SJSA1 (cell line): ENCODE measurements at places on chromosomes 7 and 10. TPM values are rescaled to one million over a fixed set of nuclear protein-coding genes. Genes with fewer than 3 reads are reported as not detected.

CDK1 gene
- total RNA-seq = 255 and 302 TPM in 2 replicates

UROS gene
- total RNA-seq = 93.6 and 136 TPM in 2 replicates

RABGEF1 gene
- total RNA-seq = 23.3 and 34.2 TPM in 2 replicates

SSMEM1 gene
- not detected in 2 replicates for total RNA-seq

MEIG1 gene
- not detected in 2 replicates for total RNA-seq

SH2B2 gene
- total RNA-seq = 62.6 and 83.1 TPM in 2 replicates

JAKMIP3 gene
- 0.16 and 0.75 TPM in 2 replicates for total RNA-seq

TMUB1 gene
- total RNA-seq = 32.5 and 34.5 TPM in 2 replicates

ANXA8L1 gene
- 0.16 TPM in 1 of 2 replicates, not detected in the other for total RNA-seq

MMS19 gene
- 60.5 and 71.3 TPM in 2 replicates for total RNA-seq

PIP gene
- not detected in 2 replicates for total RNA-seq

FAM25C gene
- not detected in 2 replicates for total RNA-seq

PLOD3 gene
- total RNA-seq = 71.3 and 88.2 TPM in 2 replicates

TSPAN14 gene
- 60.8 and 65.8 TPM in 2 replicates for total RNA-seq

HTR7 gene
- total RNA-seq = 0.88 and 1.8 TPM in 2 replicates

AMPH gene
- not detected in 2 replicates for total RNA-seq

- peak; percentile 94 for DNase-seq
Observed at GRCh38 chr10:77392851-77393250, 244.8 kb downstream of the KCNMA1 start.

DNA sequence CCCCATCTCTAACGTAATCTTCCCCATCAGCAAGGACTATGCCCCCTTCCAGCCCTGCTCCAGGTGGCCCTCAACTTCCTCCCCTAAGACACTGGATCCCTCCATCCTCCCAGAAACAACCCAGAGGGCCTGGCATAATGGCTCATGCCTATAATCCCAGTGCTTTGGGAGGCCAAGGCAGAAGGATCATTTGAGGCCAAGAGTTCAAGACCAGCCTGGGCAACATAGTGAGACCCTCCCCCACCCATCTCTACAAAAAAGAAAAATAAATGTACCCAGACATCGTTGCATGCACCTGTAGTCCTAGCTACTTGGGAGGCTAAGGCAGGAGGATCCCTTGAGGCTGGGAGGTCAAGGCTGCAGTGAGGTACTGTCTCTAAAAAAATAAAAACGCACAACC lies 42.6 kb downstream of the TMEM130 start:
- no peak for DNase-seq

DNA sequence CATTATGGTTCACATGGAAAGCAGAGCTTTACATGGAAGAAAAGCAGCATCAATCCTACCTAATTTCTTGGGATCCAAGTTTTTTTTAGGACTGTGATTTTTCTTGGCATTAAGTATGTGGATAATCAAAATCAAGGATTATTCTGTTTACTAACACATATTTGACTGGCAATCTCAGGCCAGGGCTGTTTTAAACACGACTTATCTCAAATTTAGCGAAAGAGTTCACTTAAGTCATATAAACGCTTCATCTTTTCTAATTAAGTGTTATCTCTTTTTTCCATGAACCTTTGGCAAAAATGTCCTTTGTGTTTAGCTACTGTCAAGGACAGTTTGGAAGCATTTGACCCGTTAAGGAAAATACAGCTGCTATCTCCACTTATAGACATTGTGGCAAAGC lies 92.0 kb downstream of the GNAI1 start:
- DNase-seq = no peak

- DNase-seq = no peak
Observed at GRCh38 chr7:152663931-152664330, 12.0 kb downstream of the XRCC2 start.

- no peak for DNase-seq
Observed at GRCh38 chr7:127953423-127954356, 77.5 kb downstream of the LRRC4 start.

DNA sequence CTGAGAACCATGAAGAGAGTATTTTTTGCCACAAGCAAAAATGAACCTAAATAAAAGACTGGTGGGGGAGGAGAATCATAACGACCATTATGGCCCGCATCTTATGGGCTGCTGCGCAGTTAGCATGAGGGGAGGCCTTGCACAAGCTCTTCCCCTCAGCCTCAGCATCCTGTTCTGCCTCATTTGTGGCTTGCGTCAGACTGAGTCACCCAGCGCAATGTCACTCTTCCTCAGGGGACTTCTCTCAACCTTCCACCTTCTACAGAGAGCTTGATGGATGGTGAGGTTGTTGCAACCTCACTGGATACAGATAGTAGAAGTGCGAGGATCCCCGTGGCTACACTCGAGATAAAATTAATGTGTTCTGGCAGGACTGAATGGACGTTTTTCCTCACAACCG lies 16.8 kb upstream of the GPR15LG start:
- DNase-seq = no peak

DNA sequence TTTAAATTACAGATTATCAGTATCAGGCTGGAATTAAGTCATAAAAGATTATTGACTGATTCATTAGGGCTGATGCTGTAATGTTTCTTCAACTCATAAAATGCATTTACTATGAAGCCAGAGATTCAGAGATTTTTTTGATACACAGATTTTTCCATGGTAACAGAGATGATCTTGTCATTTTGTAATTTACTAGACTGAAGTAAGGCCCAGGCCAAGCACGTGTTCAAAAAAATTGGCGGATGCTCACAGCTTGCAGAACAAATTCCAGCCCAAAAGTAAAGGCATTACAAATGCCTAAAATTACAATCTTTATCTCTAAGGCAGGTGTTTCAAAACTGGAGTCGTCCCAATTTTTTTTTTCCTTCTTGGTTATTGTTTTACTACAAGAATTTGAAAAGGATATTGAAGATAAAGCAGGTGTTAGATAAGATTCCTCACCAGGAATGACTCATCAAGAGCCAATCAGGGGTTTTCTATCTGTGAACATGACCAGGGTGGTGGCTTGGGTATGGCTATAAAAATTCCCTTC lies 78.4 kb upstream of the MEOX2 start:
- no peak for DNase-seq

DNA sequence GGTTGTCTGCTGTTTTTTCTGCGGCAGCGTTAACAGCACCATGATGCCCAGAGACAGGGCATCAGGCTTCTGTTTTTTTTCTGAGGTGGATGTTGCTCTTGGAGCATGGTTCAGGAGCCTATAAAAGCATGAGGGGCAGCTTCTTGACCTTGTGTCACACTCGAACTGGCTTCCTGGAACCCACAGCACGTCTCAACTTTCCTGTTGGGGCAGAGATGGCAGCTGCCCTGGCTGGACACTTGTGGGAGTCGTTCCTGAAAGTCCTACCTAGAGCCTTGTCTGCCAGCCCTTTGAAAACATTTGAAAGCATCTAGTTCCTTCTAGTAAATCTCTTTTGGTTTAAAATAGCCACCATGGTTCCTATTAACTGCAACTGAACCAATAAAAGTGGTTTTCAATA lies 28.9 kb upstream of the PRKAG2 start:
- DNase-seq = no peak

GRCh38 chr10:3762309-3762708 lies 22.7 kb downstream of the KLF6 start:
- DNase-seq = no peak

- no peak for DNase-seq
Observed at GRCh38 chr10:60288256-60288655, 101.4 kb downstream of the ANK3 start.

- no peak for DNase-seq
Observed at GRCh38 chr7:10838228-10838627, 135.4 kb upstream of the PHF14 start.

GRCh38 chr10:29714096-29714874 lies 79.5 kb upstream of the SVIL start:
- peak; percentile 84 for DNase-seq

DNA sequence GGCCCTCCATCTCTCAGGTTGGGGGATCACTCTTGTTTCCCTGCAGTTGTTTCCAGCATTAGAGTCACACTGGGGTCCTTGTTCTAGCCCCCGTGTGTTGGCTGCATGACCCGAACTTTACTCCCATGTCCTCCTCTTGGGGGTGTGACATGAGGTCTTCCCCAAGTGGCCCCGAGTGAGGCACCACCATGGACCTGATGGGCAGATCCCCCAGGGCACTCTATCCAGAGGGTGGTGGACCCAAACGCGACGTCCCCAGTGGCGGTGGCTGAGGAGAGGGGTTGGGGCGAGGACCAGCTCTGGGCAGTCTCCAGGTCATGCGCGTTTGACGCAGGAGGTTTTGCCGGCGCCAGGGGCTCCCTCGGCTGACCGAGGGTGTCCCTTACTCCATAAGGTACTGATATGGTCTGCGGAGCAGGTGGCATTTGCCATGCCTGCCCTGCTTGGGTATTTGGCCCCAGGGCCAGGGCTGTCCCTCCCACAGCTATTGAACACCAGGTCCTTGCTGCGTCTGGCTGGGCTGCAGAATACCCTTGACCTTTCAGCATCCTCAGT lies 131.9 kb downstream of the LHPP start:
- DNase-seq = no peak

DNA sequence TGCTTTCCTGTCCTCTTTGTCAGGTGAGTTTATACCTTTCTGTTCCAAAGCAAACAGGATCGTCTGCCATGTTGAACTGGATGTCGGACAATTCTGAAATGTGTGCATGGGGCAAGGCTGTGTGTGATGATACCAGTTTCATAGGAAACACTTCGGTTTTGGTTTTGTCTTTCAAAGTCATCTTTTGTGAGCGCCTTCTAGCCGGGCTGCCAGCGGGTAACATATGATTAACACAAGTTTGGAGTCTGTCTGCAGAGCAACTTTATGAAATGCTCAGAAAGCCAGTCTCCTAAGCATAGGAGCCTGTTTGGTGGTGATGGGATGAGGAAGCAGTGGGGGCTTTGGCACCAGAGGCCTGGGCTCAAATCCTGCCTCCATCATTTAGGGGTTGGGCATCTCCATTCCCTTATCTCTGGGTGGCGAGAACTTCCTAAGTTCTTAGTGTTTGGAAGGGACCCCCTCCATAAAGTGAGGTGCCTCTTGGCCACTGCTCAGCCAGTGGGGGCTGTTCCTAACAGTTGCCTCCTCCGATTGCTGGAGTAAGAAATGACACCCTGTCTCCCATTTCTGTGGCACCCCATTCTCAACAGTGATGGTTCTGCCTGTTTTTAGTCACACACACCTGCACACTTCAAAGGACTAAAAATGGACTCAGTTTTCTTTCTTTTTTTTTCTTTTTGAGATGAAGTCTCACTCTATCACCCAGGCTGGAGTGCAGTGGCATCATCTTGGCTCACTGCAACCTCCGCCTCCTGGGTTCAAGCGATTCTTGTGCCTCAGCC lies 36.8 kb downstream of the CUX1 start:
- no peak for DNase-seq

DNA sequence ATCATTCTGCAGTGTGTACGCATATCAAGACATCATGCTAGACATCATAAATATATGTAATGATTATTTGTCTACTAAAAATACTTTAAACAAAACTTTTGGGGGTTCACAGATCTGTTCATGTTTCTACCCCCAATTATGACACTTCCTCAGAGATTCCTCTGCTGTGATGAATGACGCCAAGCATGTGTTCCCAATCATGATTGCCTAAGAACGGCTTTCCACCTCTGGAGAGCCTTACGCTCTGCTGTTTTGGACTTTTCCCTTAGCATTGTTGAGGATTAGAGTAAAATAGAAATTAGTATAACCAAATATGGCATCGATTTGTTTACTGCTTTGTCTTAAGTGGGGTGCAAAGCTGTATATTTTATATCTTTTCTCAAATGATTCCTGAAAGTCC lies 236.3 kb upstream of the IGFBP3 start:
- DNase-seq = no peak

DNA sequence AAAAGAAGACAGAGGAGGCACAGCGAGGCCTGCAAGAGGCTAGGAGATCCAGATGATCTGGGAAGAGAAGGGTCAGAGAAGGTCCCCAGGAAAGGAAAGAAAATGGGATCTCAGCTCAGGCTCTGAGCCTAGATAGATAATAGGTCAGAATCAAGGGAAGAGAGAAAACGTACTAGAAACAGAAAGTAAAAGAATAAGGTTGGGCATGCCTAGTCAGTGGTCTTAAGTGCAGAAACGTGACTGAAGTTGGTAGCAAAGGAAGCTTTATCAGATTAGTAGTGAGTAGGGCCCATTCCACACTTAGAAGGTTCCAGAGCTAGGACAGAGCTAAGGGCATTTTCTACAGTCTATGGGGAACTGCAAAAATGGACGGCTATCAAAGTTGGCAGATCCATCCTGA lies 84.8 kb upstream of the ASAH2 start:
- no peak for DNase-seq

GRCh38 chr10:35384265-35384868 lies 48.1 kb downstream of the CCNY start:
- DNase-seq = no peak

GRCh38 chr10:480928-481552 lies 208.4 kb downstream of the DIP2C start:
- no peak for DNase-seq

GRCh38 chr10:92957223-92958010 lies 103.2 kb upstream of the CYP26C1 start:
- DNase-seq = no peak

DNA sequence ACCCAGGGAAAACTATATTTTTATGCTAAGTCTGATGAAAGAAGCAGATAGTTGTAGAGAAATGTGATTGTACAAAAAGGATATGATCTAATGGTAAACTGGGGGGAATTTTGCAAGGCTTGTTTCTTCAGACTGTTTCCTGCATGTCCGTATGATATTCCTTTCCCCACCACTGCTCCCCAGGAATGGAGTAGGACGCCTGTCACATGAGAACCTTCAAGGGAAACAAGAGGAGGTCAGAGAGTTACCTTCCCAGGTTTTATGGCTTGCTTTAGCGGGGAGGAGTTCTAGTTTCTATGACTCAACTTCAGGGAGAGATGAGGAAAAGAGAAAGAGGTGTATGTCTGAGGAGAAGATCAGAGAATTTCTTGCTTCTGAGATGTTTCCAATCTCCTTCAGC lies 16.4 kb upstream of the ITPRID1 start:
- no peak for DNase-seq

- DNase-seq = peak; percentile 31
Observed at GRCh38 chr7:27116031-27116961, 13.8 kb upstream of the HOXA2 start.
